Hepatocyte (in vitro differentiated cells): ENCODE measurements at places on chromosomes 5 and 9. TPM values are rescaled to one million over a fixed set of nuclear protein-coding genes. Genes with fewer than 3 reads are reported as not detected.

PLAC8L1 gene
- polyA plus RNA-seq = 0.52 and 1.1 TPM in 2 replicates

SPATA31A6 gene
- polyA plus RNA-seq = not detected in 2 replicates

TMOD1 gene
- polyA plus RNA-seq = 0.47 and 3.5 TPM in 2 replicates

DNAI1 gene
- polyA plus RNA-seq = not detected in 2 replicates

ZNF608 gene
- polyA plus RNA-seq = 12.4 and 19.8 TPM in 2 replicates

QRFP gene
- 0.21 and 0.74 TPM in 2 replicates for polyA plus RNA-seq

CTSV gene
- polyA plus RNA-seq = 98.8 and 102 TPM in 2 replicates

AK8 gene
- polyA plus RNA-seq = 2.6 and 4.5 TPM in 2 replicates

FBLL1 gene
- 1.2 and 2.4 TPM in 2 replicates for polyA plus RNA-seq

LCN1 gene
- polyA plus RNA-seq = 0.63 TPM in 1 of 2 replicates, not detected in the other

NOXA1 gene
- polyA plus RNA-seq = 12.5 and 13.9 TPM in 2 replicates

PHF24 gene
- polyA plus RNA-seq = 0.06 and 0.11 TPM in 2 replicates

HTR4 gene
- 0.17 and 0.29 TPM in 2 replicates for polyA plus RNA-seq

SSNA1 gene
- polyA plus RNA-seq = 128 and 137 TPM in 2 replicates

ACSL6 gene
- polyA plus RNA-seq = 0.75 and 1.7 TPM in 2 replicates

EGFLAM gene
- polyA plus RNA-seq = 6.5 and 9.2 TPM in 2 replicates

MEF2C gene
- polyA plus RNA-seq = 5.9 and 6.0 TPM in 2 replicates

C5orf63 gene
- 0.57 and 1.7 TPM in 2 replicates for polyA plus RNA-seq

FOXD1 gene
- 0.75 and 1.9 TPM in 2 replicates for polyA plus RNA-seq

SV2C gene
- 0.04 and 0.05 TPM in 2 replicates for polyA plus RNA-seq

ADRA1B gene
- 3.5 and 3.8 TPM in 2 replicates for polyA plus RNA-seq

PRRT1B gene
- 1.0 and 1.4 TPM in 2 replicates for polyA plus RNA-seq

GABRB2 gene
- 0.16 TPM in 1 of 2 replicates, not detected in the other for polyA plus RNA-seq

GNA14 gene
- 1.2 and 3.1 TPM in 2 replicates for polyA plus RNA-seq

IFNB1 gene
- polyA plus RNA-seq = not detected in 2 replicates
